ENCODE measurements at places on chromosomes 7 and 10.

DNA sequence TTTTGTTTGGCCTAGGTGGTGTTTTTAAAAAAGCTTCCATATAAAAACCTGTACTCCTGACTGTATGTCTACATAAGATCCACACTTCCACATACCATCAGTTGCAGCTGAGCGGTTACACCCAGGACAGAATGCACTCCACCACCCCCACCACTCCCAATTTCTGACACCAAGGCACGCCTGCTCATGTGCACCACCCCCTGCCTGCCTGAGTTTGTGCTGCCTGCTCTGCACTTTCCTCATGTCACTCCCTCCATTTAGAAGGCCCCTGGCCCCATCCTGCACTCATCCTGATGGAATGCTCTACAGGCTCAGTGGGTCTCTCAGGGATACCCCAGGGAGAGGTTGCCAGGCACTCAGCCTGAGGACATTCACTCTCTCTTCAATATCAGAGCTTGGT, 6.5 kb downstream of the VPS41 start:
- no peak for DNase-seq

- no peak for DNase-seq
These were observed 57.8 kb upstream of the TNRC18 start for GRCh38 chr7:5481241-5482019.

- no peak for DNase-seq
These were observed 140.3 kb downstream of the GPR85 start for GRCh38 chr7:112946350-112946749.

- DNase-seq, result no peak
These were observed 111.3 kb upstream of the SORCS1 start for GRCh38 chr10:107275806-107276205.
